HCT116 (cell line): ENCODE measurements at places on chromosomes 2 and 18. TPM values are rescaled to one million over a fixed set of nuclear protein-coding genes. Genes with fewer than 3 reads are reported as not detected.
A peak's percentile ranks its signal among the peaks of the same experiment; 100 is the strongest.

Gene ANKRD53
- total RNA-seq = not detected

Gene GCG
- total RNA-seq = not detected

Gene FEV
- not detected for total RNA-seq

Gene PUS10
- 5.6 TPM for total RNA-seq

Gene PLCL1
- total RNA-seq = 0.07 TPM

Gene UGT1A10
- not detected for total RNA-seq

Gene RIT2
- not detected for total RNA-seq

Gene AQP12A
- not detected for total RNA-seq

Gene SKA1
- total RNA-seq = 34.5 TPM

Gene NEUROD1
- not detected for total RNA-seq

Gene TWIST2
- total RNA-seq = not detected

- no peak for DNase-seq
These were observed 60.5 kb upstream of the PELI1 start for GRCh38 chr2:64204703-64205102.

- DNase-seq = no peak
These were observed 254.6 kb downstream of the SH3BP4 start for GRCh38 chr2:235206399-235206798.

- DNase-seq = no peak
These were observed 51.1 kb downstream of the R3HDM1 start for GRCh38 chr2:135582383-135582782.

DNA sequence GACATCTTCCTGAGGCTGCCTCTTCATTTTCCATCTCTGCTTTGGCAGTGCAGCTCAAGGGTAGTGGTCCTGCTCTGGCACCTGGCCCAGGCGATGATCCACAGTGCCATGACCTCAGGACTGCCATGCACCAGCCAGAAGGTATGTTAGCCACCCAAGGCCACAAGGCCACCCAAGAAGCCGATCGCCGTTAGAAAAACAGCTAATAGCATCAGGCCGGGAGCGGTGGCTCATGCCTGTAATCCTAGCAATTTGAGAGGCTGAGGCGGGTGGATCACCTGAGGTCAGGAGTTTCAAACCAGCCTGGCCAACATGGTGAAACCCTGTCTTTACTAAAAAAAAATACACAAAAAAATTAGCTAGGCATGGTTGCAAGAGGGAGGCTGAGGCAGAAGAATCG is 28.4 kb upstream of the UGGT1 start:
- no peak for DNase-seq

DNA sequence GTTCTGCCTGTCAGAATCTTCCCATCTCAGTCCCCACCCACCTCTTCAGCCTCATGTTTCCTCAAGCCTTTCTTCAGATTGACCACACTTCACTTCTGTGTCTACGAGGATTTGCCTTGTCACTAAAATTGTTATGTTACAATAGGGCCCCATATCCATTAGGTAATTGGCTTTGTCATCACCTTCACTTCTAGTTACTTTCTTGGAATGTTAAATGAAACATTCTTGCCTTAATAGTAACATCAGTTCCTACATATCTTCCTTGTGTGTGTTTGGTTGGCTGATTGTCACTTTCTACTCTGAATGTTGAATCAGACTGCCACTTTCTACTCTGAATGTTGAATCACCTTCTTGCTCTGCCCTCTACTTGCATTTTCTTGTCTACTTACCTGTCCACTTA is 599.9 kb upstream of the NXPH2 start:
- no peak for DNase-seq

GRCh38 chr2:159086342-159086741 is 117.9 kb downstream of the TANC1 start:
- no peak for DNase-seq

- no peak for DNase-seq
These were observed 43.4 kb downstream of the PLCL1 start for GRCh38 chr2:197847651-197848401.

DNA sequence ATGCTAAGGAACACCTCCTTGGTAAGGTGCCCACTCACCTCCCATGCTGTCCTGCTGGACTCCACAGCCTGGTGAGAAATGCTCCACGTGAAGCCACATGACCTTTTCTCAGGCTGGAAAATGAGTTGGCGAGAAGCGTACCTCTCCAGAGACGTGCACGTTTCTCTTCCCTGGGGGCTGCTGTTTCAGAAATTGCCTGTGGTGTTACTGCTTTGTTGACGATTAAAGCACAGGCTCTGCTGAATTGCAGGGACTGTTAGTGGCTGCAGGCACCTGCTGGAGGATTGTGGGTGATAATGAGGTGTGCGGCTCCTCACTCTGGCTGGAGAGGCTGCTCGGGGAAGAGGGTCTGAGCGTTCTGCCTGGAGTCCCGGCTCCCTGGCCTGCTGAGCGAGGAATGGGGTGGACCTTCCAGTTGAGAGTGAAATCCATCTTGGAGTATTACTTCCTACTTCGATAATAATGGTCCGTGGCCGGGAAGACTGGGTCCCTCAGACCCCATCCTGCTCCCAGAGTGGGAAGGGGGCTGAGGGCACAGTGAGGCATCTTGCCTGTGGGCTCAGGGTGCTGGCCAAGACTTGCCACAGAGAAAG is 199.3 kb upstream of the HDAC4 start:
- DNase-seq = no peak

- DNase-seq = no peak
These were observed 326.3 kb upstream of the ZNF804A start for GRCh38 chr2:184272056-184272455.

- no peak for DNase-seq
These were observed 7.3 kb upstream of the SLC3A1 start for GRCh38 chr2:44267796-44268648.

GRCh38 chr18:1774261-1774660 is 797.0 kb downstream of the METTL4 start:
- no peak for DNase-seq

DNA sequence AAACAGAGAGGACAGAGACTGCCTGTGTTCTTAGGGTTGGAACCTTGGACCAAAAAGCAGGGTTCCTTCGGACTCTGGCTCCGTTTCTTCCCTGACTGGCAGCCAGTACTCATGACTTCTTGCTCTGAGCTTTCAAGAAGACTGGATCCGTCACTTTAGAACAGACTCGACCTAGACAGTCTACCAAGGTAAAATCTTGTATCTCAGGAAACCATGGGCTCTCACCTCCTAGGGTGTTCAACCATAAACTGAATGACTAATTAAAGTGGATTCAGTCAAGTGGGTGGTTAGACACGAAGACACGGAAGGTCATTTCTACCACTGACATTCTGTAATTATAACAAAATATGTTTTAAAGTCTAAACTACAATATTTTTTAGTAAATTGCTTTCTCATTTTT is 153.8 kb upstream of the SLC39A10 start:
- no peak for DNase-seq

- DNase-seq = no peak
These were observed 1.3 kb upstream of the BAZ2B start for GRCh38 chr2:159617646-159618045.

DNA sequence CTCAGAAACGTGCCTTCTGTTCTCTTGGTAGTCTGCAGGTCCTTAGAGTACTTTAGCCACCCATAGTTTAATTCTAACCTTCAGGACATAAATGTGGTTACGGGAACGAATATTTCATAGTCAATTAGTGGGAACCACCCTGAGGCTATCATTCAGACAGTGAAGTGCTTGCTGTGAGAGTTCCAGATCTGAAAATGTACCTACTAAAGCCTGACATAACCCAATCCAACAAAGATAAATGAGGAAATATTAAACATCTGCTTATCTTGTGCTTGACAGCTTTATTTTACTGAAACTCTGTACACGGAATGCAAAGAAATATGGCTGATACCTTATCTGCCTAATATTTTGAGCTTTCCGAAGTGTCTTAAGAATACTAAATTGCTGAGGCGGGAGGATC is 43.0 kb downstream of the RAB27B start:
- no peak for DNase-seq

- DNase-seq = no peak
These were observed 54.3 kb downstream of the PKDCC start for GRCh38 chr2:42102024-42102590.

GRCh38 chr18:37484983-37485834 is 80.4 kb downstream of the CELF4 start:
- peak; percentile 8 for DNase-seq

GRCh38 chr18:58549814-58550339 is 79.0 kb downstream of the ALPK2 start:
- DNase-seq = no peak
